ENCODE measurements at places on chromosomes 2 and 18.

DNA sequence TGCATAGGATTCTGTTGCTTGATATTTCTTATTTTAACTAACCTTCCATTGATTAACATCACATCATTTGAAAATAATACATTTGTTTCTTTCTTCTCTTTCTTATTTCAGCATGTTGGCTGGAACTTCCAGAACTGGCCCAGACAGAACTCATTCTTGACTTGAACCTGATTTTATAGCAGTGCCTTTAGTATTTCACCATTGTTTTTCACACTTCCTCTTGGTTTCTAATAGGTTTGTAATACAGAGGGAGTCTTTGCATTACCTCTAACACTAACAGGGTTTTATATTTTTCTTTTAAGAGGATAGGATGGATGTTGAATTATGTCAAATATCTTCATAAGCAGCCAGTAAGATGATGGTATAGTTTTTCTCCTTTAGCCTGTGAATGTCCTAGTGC is 39.2 kb downstream of the SEMA4F start:
- DNase-seq, result no peak

GRCh38 chr18:66329716-66330115 is 274.2 kb downstream of the CDH19 start:
- DNase-seq, result no peak

- no peak for DNase-seq
Observed at GRCh38 chr2:169159686-169160085, 90.3 kb downstream of the DHRS9 start.

DNA sequence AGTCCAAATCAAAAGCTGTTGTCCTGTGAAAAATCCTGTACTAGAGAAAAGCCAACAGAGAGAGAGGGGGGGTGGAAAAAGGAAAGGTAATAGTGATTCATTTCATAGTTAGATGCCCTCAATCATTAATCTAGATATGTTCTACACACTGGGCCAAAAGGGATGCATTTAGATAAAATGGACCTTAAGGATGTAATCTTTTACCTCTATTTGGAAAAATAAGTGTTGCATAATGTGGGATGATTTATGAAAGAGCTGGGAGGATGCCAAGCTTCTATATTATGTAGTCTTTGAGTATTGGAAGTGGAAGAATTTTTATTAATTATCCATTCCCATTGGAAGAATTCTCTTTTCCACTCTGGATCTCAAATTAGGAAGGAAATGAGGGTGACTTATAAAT is 480.5 kb upstream of the ZEB2 start:
- DNase-seq, result no peak

DNA sequence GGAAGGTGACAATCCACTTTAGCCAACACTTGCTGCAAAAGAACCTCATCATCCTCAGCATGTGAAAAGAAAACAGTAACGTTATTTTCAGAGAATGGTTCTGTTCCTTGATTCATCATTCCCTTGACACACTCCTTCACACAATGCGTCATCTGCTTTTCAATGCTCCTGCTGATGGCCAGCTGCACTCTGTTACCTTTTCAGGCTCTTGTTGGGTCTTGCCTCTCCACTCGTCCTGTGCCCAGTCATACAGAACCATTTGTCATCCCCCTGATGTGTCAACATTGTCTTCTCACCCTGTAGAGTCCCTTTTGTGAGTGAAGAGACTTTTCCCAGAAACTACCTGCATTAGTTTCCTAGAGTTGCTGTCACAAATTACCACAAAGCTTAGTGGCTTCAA is 12.2 kb upstream of the DTNA start:
- DNase-seq, result no peak

DNA sequence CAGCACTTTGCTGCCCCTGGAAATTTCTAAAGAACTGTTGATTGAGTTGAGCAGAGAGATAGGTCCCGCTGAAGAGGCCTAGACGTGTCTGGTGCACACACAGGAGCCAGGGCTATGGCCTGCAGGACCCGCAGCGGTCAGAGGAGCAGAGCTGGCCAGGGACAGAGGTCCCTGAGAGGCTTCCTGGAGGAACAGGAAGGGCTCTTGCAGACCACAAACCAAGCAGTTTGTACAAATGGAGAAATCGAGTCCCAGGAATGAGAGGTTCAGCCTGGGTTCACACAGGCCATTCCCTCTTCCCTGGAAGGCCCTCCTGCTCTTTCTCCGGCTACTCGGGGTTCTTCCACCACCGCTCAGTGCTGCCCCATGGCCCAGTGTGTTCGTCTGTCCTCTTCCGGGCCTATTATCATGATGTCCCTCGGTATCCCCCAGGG is 1.2 kb upstream of the BIN1 start:
- no peak for DNase-seq

DNA sequence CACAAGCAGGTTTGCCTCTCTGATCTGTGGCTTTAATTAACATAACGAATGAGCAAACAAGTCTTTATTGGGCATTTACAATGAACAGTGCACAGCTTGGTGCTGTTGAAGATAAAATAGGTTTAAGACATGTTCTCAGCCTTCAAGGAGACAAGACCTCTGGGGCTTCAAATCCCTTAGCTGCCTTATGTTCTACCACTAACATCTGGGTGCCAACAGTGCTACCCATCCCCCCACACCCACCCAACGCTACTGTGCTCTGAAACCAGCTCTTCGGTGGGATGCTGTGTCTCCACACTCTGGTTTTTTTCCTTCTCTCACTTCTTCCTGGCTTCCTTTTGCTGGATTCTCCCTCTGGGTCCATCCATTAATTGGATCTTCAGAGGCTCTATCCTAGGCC is 14.1 kb upstream of the B3GNT2 start:
- DNase-seq, result no peak

Measured in GM04503 (cell line).